HFFc6 (cell line): ENCODE measurements at places on chromosomes 3 and 15. TPM values are rescaled to one million over a fixed set of nuclear protein-coding genes. Genes with fewer than 3 reads are reported as not detected.
A peak's percentile ranks its signal among the peaks of the same experiment; 100 is the strongest.

DNA sequence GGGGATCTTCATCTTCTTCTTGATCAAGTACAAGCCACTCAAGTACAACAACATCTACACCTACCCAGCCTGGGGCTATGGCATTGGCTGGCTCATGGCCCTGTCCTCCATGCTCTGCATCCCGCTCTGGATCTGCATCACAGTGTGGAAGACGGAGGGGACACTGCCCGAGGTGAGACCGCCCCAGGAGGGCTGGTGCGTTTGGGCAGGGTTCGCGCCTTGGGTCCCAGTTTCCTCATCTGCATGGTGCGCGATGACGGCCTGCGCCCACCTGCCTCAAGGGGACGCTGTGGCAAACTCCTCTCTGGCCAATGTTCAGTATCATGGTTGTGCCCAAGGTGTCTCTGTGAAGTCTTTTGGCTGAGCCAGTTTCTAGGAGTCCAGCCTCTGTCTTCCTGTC lies 57.5 kb upstream of the SLC6A1 start:
- DNase-seq = no peak

DNA sequence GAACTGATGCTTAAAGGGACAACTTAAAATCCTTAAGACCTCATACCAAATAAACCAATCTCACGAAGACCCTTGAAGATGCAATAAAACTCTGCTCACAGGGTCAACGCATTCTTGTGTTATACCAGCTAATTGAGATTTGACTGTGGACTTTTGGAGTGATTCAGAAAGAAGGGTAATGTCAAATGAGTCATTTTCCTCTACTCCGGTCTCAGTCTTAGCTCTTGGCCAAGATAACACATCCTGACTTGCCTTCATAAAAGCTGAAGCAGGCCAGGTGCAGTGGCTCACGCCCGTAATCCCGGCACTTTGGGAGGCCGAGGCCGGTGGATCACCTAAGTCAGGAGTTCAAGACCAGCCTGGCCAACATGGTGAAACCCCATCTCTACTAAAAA lies 3.8 kb downstream of the PKM start:
- DNase-seq = peak; percentile 86

DNA sequence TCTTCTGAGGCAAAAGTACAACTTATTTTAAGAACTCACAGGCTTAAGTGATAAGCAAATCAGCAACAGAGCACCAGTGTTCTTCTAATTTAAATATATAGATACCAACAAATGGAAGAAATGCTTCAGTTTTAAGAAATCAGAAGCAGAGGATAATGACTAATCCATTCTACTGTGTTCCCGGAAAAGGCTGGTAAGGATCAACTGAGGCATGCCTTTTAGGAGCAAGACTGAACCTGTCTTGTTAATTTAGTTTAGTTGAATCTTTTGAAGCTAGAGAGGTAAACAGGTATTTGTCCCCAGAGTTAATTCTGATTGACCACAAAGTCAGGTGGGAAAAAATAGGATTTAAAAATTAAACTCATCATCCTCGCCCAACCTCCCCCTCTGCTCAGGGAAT lies 51.8 kb downstream of the TAMM41 start:
- DNase-seq = no peak

DNA sequence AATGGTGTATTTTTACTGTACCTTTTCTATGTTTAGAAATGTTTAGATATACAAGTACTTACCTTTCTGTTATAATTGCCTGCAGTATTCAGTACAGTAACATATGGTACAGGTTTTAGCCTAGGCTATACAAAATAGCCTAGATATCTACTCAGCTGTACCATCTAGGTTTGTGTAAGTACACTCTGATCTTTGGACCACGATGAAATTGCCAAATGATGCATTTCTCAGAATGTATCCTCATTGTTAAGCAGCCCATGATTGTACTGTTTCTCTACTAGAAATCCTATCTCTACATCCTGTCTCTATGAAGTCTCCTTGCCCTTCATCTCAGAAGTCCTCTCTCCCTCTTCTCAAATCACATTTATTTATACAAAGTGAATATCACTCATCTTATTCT lies 32.8 kb upstream of the ZCWPW2 start:
- DNase-seq = no peak

The SUMF1 gene
- 34.9 to 37.7 TPM (median 37.5 TPM) in 3 replicates for total RNA-seq

DNA sequence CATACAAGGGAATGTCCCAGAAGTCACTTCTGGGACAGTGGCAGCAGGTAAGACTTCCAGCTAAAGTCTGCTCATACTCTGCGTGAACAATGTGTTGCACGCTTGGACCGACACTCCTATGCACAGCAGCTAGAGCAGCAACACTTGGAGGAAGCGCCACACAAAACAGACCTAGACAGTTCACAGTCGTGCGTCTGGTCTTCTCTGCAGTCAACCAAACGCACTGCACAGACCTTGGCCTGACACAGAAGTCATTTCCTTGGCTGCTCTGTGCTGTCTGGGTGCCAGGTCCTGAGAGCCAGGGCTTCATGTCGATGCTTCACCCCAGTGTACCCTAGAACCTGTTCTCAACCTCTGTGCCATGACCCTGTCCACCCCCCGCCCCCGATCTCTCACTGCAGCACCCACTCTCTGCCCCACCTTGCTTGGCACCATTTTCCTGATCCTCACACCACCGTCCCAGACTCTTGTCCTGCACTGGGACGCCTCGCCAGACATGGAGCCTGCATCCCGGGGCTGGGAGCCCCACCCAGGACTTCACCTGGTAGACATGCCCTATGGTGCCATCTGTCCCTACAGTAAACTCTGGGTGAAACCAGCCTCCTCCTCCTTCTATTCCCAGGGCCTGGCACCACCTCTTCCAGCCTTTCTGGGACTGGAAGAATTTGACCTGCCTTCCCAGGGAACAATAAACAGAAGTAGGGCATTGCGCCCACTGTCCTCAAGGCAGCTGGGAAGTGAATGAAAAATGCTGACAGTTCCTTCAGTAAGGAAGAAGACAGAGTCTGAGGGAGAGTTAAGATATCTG lies 3.1 kb downstream of the ATP10A start:
- no peak for DNase-seq

GRCh38 chr15:98719137-98719740 lies 70.9 kb downstream of the IGF1R start:
- DNase-seq = peak; percentile 8

The ALDH1L1 gene
- 0.23 TPM in 1 of 3 replicates, not detected in the others for total RNA-seq

DNA sequence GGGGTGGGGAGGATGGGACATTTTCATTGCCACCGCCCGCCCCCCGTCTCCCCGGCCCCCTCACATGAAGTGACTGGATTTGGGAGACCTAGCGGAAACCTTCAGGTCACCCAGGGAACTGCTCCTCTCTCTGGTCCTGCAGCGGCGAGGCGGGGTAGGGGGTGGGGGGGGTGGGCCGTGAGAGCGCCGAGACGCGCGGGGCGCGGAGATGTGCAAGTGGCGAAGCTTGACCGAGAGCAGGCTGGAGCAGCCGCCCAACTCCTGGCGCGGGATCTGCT lies 712 bp upstream of the MME start:
- no peak for DNase-seq

The CLRN1 gene
- not detected in 3 replicates for total RNA-seq

- DNase-seq = peak; percentile 76
Observed at GRCh38 chr3:44825264-44825925, 36.3 kb upstream of the TMEM42 start.

GRCh38 chr15:58490086-58490887 lies 58.5 kb downstream of the LIPC start:
- DNase-seq = no peak

The MEIS2 gene
- total RNA-seq = 31.8 to 39.2 TPM (median 35.3 TPM) in 3 replicates

- no peak for DNase-seq
Observed at GRCh38 chr15:37973856-37974255, 39.4 kb downstream of the TMCO5A start.

DNA sequence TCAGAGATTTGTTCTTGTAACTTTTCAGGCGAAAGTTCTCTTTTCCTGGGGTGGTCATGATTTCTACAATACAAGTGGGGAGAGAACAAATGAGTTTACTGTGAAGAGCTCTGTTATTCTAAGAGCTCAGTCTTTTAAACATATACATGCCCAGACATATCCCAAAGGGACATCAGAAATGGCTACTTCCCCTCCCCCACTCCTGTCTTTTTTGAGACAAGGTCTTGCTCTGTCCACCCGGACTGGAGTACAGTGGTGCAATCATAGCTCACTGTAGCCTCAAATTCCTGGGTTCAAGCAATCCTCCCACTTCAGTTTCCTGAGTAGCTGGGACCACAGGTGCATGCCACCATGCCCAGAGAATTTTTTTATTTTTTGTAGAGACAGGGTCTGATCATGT lies 18.2 kb downstream of the KPNA1 start:
- no peak for DNase-seq

DNA sequence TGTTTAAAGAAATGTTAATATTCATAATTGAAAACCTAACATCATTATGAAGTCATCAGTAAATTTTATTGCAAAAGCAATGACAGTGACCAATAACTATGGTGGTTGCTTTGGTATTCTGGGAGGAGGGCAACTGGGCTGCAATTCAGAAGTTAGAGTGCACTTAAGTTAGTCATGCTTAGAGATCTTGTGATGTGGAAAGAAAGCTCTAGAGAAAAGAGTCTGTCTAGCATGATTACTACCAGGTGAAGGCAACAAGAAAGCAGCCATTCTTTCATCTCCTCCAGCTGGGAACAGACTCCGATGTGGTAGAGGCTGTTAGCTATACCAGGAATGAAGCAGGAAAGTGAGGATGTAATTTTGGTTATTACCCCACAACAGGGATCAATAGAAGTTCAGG lies 625.6 kb downstream of the SI start:
- no peak for DNase-seq

GRCh38 chr3:188720215-188720614 lies 451.6 kb upstream of the TPRG1 start:
- DNase-seq = no peak

GRCh38 chr3:42632146-42632545 lies 21.4 kb upstream of the ZBTB47 start:
- no peak for DNase-seq

DNA sequence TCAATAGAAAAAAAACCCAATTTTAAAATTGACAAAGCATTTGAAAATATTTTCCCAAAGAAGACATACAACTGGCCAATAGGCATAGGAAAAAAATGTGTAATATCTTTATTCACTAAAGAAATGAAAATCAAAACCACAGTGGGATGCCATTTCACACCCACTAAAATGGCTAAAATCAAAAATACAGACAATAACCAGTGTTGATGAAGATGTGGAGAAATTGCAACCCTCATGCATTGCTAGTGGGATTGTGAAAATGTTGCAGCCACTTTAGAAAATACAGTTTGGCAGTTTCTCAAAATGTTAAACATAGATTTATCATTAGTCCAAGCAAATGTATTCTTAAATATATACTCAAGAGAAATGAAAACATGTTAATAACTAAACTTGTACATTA lies 315.1 kb upstream of the GPR149 start:
- no peak for DNase-seq

The CASR gene
- not detected in 3 replicates for total RNA-seq

GRCh38 chr15:22961762-22962161 lies 18.4 kb downstream of the CYFIP1 start:
- no peak for DNase-seq

The RASGRP1 gene
- total RNA-seq = 0.30 to 0.67 TPM (median 0.38 TPM) in 3 replicates

The GPR156 gene
- total RNA-seq = 0.21 to 0.44 TPM (median 0.24 TPM) in 3 replicates

DNA sequence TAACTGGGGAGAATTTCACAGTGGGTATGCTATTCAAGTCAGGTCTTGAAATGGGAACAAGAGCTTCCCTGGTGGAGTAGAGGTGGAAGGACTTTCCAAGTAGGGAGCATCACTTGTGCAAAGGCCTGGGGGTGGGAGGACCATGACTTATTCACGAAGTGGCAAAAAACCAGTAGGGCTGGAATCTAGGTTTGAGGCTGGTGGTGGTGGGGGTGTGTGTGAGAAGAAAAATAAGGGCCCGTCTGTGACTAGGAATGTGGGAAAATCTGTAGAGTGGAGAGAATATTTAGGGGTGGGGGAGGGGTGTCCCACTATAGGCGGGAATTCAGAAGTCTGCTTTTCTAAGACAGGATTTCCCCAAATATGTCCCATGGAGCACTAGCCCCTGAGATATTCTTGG lies 271.9 kb upstream of the TBL1XR1 start:
- no peak for DNase-seq

DNA sequence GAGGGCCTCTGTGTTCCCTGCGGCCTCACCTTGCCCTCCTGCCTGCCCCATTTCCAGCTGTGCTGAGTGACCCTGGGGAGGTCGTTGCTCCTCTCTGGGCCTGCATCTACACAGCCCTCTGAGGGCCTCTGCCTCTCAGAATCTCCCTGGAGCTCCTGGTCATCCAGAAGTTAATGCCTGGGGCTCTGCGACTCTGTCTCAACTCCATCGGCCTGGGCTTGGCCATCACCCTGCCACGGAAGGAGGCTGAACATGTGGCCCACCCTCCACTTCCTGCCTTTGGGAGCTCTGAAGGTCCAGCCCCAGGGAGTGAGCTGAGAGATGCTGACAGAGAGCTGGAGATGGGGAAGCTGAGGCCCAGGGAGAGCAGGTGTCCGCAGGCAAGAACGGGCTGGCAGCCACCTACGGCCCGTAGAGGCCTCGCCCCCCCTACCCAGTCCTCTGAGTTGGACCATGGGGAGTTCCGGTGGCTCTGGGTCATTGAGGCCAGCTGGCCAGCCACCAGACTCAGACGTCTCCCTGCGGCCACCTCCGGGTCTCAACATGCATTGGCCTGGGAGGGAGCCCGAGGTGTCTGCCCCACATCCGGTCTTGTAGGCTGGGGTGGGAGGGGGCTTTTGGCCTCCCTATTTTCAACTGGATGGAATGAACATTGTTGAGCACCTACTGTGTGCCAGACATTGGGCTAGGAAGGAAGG lies 34.2 kb downstream of the GRIP2 start:
- no peak for DNase-seq
